Sigmoid colon (tissue), 7 donors: ENCODE measurements at places on chromosomes 16 and 17.

- peaks cover 22% of the 10 kb centered on the region for H3K4me1 ChIP-seq
- H3K27ac ChIP-seq: peak overlapping the region; percentile 71
- H3K36me3 ChIP-seq: no peaks in the 10 kb centered on the region
- no peaks in the 10 kb centered on the region for H3K27me3 ChIP-seq
- DNase-seq: no peak
These were observed 30.0 kb downstream of the METRNL start for GRCh38 chr17:83109386-83109785.

DNA sequence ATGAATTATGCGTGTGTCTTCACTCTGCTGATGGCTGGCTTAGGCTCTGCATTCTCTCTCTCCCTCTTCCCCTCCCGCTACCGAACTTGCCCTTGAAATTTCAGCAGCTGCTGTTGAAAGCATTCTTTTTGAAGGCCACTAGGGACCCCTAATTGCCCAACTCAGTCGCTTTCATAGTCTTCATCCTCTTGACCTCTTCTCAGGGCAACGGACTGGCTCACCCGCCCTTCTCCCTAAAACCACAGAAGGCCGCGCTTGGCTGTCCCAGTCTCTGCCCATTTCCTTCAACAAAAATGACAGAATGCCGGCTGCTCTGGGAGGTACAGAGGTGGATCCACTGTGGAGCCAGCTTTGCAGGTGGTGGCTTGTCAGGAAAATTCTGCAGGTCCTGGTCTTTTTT, 21.0 kb upstream of the FMNL1 start:
- no peak overlapping the region for H3K4me3 ChIP-seq
- H3K4me1 ChIP-seq: no peaks in the 10 kb centered on the region
- no peaks in the 10 kb centered on the region for H3K36me3 ChIP-seq
- no peak overlapping the region for H3K27ac ChIP-seq
- peak; percentile 69 for DNase-seq
- H3K27me3 ChIP-seq: no peaks in the 10 kb centered on the region

- no peaks in the 10 kb centered on the region for H3K27me3 ChIP-seq
- no peaks in the 10 kb centered on the region for H3K36me3 ChIP-seq
These were observed 390.1 kb downstream of the ZFHX3 start for GRCh38 chr16:72657791-72658190.

DNA sequence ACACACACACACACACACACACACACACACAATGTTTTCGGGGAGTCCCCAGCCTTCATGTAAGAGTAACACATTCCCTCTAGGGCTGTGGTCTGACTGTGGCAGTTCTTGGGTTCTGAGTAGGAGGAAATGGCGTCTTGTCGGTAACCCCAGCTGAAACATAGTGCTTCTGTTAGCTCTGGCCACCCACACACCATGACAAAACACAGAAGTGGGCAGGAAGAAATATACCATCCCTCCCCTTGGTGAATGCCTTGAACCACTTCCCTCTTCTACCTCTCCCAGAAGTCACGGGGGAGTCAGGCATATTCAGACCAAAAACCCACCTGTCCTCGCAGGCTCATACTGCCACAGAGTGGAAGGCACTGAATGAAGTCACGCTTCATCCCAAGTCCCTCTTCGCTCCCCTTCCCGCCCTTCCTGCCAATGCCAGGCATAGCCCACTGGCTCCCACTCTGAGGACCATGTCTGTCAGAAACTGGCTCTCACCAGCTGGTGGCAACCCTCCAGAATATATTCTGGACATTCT, 11.5 kb downstream of the SLC35B1 start:
- H3K27ac ChIP-seq: no peak overlapping the region
- no peak for DNase-seq
- H3K4me1 ChIP-seq: no peaks in the 10 kb centered on the region
- H3K27me3 ChIP-seq: no peaks in the 10 kb centered on the region
- no peak overlapping the region for H3K4me3 ChIP-seq

DNA sequence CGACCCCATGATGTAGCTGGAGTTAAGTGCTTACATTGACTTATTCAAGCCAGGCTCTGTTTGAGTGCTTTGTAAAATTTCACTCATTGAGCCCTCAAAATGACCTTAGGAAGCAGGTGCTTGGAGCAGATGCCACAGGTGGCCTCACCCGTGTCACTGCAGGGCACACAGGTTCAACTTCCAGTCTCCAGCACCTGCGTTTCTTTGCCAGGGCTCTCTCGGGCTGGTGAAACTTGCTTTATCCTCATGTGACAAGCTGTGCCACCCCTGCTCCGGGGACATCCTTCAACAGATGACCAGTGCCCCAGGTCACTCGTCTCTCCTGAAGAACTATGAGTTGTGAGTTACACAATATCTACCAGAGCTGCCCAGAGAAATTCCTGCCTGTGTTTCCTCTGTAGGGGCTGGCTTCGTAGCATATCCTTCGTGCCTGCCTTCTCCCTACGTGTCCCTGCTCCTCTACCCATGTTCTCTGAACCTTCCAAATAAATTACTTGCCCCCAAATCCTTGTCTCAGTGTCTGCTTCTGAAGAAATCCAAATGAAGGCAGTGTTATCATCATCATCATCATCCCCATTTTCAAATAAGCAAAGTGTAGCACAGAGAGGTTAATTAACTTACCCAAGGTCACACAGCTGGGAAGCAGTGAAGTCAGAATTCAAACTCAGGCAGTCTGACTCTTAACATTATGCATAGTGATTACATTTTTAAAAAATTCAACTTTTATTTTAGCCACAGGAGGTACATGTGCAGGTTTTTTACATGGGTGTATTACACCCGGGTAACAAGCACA, 352.5 kb downstream of the NPIPA8 start:
- no peak for DNase-seq
- no peaks in the 10 kb centered on the region for H3K4me1 ChIP-seq
- H3K36me3 ChIP-seq: no peaks in the 10 kb centered on the region
- H3K27me3 ChIP-seq: no peaks in the 10 kb centered on the region
- H3K27ac ChIP-seq: no peak overlapping the region

GRCh38 chr17:19720210-19720475, 3.8 kb upstream of the SLC47A2 start:
- no peaks in the 10 kb centered on the region for H3K4me1 ChIP-seq
- H3K27ac ChIP-seq: no peak overlapping the region
- no peaks in the 10 kb centered on the region for H3K27me3 ChIP-seq
- H3K36me3 ChIP-seq: no peaks in the 10 kb centered on the region
- no peak overlapping the region for H3K4me3 ChIP-seq

DNA sequence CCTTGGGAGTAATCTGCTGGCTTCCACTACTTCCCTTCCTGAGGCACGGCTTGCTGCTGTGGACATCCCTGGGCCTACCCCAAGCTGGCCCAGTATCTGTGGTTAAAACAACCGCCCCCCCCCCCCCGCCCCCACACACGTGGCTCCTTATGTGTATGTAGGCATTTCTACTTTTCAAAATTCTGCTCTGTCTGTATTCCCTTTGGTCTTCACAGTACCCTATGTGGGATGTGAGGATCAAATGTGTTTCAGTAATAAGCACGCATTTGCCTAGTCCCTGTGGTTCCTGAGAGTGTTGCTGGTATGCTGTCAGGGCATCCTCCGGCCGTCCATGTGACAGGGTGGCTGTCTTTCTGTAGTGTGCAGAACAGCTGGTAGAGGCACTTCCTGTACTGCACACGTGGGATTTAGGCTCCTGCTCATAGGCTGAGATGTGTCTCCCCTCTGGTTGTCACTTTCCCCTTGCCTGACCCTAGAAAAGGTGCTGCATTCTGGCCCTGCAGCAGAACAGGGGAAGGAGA, 2.2 kb downstream of the NT5M start:
- no peaks in the 10 kb centered on the region for H3K36me3 ChIP-seq
- H3K4me3 ChIP-seq: no peak overlapping the region
- no peak overlapping the region for H3K27ac ChIP-seq
- DNase-seq: no peak
